ENCODE measurements at places on chromosomes 13 and 19.

DNA sequence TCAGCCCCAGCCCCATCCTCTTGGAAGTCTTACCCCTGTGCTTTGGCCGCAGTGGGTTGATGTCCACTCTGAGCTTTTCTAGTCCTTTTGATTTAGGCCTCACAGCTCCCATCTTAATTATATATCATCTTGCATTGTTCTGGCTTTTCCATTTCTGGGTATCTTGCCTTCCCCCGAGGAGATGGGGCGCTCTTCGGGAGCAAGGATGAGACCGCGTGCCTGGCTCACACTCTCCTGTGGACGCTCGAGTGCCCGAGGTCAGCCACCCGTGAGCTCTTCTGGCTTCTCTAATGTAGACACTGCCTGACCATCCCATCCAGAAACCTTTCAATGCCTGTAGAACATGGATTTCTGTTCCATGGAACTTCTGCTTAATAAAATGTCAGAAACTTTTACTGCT is 53.5 kb upstream of the GPR183 start:
- DNase-seq = no peak

DNA sequence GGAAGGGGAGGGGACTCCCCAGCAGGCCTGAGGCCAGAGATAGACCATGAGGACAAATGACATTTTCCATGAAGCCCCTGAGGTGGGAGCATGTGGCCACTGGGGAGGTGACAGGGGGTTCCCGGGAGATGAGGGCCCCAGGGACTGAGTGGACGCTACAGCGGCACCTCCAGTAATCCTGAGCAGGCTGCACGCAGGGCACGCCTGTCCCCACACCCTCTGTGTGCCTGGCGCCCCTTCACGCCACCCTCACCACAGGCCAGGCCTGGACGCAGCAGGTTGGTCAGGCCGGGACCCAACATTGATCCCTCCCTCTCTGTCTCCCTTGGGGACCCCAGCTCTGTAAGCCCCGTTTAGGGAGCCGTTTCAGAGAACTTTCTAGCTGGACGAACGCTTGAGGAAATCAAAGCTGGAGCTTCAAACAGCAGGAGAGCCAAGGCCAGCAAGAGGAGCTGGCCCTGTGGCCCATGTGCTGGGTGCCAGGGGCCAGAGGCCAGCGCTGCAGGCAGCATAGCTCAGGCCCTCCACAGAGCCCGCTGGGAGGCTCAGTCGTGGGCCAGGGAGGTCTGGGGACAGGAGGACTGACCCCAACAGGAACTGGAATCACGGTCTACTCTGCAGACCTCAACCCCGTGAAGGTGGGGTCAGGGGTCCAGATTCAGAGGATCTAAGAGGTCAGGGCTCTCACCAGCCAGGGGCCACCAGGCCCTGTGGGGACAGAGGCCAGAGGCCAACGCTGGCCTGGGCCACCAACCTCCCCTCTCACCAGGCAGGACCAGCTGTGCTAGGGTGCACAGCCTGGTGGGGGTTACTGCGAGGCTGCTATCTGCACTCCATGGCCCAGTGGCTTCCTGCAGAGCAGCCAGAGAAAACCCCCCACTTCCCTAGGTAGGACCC is 14.6 kb downstream of the LSM4 start:
- no peak for DNase-seq

DNA sequence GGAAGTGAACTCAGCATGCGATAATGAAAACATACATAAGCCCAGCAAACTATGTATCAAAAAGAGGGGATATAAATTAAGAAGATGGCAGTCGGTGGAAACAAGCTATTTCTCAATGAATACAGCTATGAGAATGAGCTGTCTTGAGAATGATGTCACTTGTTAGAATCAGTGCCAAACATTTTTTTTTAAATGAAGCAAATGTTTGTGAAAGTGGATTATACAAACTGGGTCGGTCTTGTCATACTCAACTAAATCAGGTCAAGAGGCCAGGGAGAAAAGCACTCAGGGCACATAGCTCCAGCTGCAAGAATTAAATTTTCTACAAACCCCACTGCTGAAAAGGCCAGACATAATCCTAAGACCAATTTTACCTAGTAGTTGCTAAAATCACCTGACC is 1048.4 kb downstream of the SLITRK1 start:
- DNase-seq = no peak

GRCh38 chr13:72384186-72384823 is 343.1 kb downstream of the MZT1 start:
- DNase-seq = no peak

DNA sequence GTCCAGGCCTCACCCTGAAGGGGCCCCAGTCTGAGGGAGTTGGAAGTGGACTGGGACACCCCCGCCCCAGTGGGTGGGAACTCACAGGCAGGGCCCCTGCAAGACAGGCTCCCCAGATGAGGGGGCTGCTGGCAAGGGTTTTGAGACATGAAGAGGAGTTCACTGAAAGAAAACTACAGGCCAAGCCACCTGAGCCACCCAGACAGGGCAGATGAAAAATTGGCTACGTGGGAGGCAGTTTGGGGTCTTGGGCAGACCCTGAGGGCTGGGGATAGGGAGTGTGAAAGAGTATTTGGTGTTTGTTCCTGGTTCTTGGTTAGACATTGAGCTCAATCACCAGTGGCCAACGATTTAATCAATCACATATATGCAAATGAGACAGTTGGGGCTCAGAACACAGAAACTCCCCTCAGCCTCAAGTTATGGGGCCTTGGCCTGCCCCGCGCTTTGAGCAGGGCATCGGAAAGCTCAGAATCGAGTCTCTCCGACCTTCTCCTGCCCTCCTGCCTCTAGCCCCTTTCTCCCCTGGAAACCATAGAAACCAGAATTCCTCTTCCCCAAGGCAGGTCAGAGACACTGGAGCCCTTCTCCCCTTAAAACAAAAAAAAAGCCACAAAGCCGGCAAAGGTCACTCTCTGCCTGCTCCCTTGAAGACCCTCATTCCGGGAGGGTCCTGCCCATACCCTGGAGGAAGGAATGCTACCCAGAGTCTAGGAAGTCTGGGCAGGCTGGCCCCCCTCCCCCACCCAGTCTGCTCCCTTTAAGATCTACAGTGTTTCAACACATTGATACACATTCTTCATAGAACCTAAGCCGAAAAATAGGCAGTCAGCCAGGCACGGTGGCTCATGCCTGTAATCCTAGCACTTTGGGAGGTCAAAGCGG is 1.3 kb upstream of the ISYNA1 start:
- DNase-seq = no peak

- DNase-seq = no peak
Observed at GRCh38 chr13:69423844-69424243, 683.8 kb upstream of the ATXN8OS start.

DNA sequence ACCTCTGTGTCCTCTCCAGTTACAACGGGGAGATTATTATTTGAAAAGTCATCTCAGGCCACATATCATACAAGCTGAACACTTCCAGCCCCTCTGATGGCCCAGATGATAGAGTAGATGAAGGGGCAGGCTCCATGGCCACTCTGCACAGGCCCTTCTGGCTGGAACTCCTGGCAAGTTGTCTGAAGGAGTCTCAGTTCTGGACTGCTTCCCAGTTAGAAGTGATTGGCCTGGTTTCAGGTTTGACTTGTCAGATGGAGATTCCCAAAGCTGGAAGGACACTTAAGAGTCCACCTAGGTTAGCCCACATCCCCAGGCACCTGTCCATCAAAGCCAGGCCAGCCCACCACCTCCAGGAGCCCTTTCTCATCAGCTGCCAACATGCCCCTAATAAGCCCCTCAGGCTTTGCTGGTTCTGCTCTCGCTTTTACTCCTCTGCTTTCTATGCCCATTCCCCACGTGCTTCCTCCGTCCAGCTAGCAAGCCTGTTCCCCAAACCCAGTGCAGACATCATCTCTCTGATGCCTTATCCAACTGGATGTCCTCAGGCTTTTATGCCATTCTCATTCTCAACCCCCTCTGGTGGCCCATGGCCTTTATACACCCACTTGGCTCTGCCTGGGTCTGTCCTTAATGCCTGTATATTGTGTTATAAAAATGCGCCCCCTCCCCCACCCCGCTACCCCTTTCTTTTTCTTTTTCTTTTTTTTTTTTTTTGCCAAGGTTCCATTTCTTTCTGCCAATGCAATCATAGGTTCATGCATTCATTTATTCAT is 56.5 kb downstream of the HSPH1 start:
- DNase-seq = no peak

GRCh38 chr13:94705081-94706030 is 7.0 kb downstream of the SOX21 start:
- no peak for DNase-seq

- DNase-seq = peak; percentile 43
Observed at GRCh38 chr13:97257800-97258799, 36.0 kb downstream of the MBNL2 start.

GRCh38 chr19:13267131-13267530 is 116.9 kb downstream of the IER2 start:
- DNase-seq = no peak

DNA sequence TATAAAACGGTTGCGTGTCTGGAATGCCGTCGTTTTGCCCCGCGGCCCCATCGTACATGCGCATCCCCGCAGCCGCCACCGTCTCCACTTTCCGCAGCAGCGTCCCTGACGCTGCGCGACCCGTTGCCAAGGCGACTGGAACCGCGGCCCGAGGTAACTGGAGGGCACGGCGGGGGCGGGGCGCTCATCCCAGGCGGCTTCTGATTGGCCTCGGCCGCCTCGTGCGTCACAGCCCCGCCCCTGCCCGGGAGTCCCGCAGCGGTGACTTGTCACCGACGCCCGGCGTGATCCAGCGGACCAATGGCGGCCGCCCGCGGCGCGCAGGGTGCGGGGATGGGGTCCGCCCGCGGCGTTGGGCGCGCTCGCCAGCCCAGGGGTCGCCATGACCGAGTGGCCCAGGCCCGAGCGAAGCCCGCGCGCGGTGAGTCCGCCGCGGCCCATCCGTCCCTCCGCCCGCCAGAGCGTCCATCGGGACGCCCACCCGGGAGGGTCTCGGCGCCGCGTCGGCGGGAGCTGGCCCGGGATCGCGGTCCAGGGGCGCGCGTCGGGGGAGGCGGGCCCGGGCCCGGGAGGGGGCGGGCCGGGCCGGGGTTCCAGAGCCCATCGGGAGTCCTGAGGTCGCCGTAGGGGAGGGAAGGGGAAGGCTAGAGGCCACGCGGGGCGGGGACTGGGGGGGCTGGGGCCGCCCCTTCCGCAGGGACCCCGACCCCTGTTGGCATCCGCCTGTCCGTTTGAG is at the start of gene ZSCAN1:
TSS of gene ZSCAN1 (plus strand) at position 285 of the 736 bp plus-strand sequence. CDS start 3,812 bp downstream, outside the sequence.
- no peak for DNase-seq

- DNase-seq = no peak
Observed at GRCh38 chr13:37216331-37216730, 110.9 kb upstream of the CSNK1A1L start.

- DNase-seq = no peak
Observed at GRCh38 chr13:59368693-59369092, 795.0 kb downstream of the DIAPH3 start.

DNA sequence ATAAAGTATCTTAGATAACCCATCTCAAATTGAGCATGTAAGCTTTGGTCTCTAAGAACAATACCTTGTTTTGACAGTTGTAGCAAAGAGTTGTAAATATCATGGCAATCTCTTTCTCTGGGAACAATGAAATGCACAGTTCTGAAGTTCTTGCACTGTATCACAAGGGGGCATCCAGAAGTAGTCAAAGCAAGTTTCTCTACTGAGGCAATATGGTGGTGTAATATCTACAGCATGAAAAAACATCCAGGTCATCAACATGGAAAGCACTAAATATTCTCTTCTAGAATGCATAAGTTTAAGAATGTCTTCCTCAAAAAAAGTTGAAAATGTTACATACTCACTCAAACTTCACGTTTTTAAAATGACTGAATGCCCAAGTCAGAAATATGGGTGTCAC is 19.6 kb downstream of the MTMR6 start:
- DNase-seq = no peak

GRCh38 chr19:10452726-10453618 is 32.6 kb downstream of the PDE4A start:
- no peak for DNase-seq

DNA sequence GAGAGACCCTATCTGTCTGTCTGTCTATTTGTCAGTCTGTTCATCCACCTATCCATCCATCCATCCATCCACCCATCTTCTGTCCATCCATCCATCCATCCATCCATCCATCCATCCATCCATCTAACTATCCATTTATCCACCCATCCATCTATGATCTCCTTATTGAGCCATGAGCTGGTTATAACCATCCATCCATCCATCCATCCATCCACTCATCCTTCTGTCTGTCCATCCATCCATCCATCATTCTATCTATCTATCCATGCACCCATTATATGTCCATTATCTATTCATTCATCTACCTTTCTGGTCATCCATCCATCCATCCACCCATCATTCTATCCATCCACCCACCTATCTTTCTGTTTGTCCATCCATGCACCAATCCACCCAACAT is 44.6 kb downstream of the NWD1 start:
- DNase-seq = no peak

GRCh38 chr19:1189419-1189818 is 15.4 kb upstream of the SBNO2 start:
- DNase-seq = no peak

GRCh38 chr13:89407357-89407756 is 1736.2 kb downstream of the SLITRK5 start:
- no peak for DNase-seq

DNA sequence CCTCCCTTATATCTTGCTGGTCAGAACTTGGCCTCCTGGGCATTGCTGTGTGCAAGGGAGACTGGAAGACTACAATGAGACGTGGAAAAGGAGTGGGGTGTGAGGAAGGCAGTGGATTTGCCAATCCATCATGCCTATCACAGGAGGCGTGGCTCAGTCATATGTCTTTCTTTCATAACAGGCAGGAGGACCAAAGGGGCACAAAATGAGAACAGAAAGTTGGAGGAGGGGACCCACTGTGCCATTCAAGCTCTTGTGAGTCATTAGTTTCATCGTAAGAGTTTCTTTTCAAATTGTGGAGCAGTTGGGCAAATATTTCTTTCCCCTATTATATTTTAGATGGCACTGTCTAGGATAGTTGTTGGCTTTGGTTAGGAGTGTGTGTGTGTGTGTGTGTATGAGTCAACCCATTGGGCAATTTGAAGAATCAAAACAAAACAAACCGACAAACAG is 471.5 kb downstream of the TSHZ3 start:
- no peak for DNase-seq

DNA sequence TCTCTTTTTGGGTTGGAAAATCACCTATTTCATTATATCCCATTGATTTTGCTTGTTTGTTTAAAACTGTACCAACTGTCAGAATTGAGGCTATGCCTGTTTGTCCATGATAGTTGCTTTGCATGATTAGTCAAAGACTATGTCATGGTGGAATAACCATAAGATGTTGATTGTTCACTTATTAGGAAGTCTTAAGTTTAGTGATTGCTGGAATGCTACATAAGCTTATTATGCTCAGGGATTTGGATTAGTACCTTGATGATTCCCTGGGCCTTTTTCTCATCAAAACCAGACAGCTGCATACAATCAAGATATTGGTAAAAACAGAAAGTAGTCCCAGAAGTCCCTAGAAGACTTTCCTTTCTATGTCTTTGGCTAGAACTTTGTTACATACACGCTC is 954.7 kb downstream of the PCDH9 start:
- no peak for DNase-seq
